ENCODE measurements at places on chromosomes 5 and 9. TPM values are rescaled to one million over a fixed set of nuclear protein-coding genes. Genes with fewer than 3 reads are reported as not detected.

The DNAH5 gene
- not detected for polyA plus RNA-seq

The FAM153A gene
- 0.60 TPM for polyA plus RNA-seq

The ADAMTS6 gene
- polyA plus RNA-seq, result 0.66 TPM

The SLC34A1 gene
- polyA plus RNA-seq, result not detected

The LCN9 gene
- polyA plus RNA-seq, result not detected

The FABP6 gene
- polyA plus RNA-seq, result not detected

The FAXDC2 gene
- polyA plus RNA-seq, result not detected

The IL3 gene
- not detected for polyA plus RNA-seq

The SLC46A2 gene
- polyA plus RNA-seq, result 0.11 TPM

The PCDHGB2 gene
- polyA plus RNA-seq, result 0.06 TPM

The CCL27 gene
- not detected for polyA plus RNA-seq

The KCNV2 gene
- not detected for polyA plus RNA-seq

The SLC4A9 gene
- polyA plus RNA-seq, result not detected

The PCDHB9 gene
- polyA plus RNA-seq, result not detected

The LRRTM2 gene
- not detected for polyA plus RNA-seq

The NUP155 gene
- polyA plus RNA-seq, result 25.0 TPM

The CLTA gene
- polyA plus RNA-seq, result 84.5 TPM

The C9orf153 gene
- polyA plus RNA-seq, result not detected

The DMGDH gene
- not detected for polyA plus RNA-seq

The UBE2QL1 gene
- polyA plus RNA-seq, result not detected

The SYK gene
- polyA plus RNA-seq, result 0.54 TPM

The SPATA24 gene
- polyA plus RNA-seq, result 8.7 TPM

The SLC6A7 gene
- not detected for polyA plus RNA-seq

The SLCO4C1 gene
- 1.5 TPM for polyA plus RNA-seq

The ADCY2 gene
- polyA plus RNA-seq, result not detected

The IFNB1 gene
- not detected for polyA plus RNA-seq

The IL33 gene
- polyA plus RNA-seq, result not detected

Data from naive thymus-derived CD8-positive, alpha-beta T cell (primary cell).